ENCODE measurements at places on chromosomes 6 and 20.

DNA sequence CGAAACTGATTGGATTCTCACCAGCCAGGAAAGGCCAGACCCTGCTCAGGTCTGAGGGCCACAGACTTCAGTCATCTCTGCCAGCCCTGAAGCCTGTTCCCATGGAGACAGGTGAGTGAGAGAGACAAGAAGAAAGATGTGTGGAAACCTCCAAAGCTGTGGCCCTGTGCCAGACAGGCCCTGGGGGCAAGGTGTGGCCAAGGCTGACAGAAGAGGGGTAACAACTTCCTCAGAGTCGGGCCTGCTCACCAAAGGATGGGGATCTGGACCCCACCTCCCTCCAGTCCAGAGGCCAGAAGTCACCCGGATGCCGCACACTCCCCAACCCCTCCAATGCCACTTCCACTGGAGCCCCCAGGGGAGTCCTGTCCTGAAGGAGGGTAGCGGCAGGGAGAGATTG, 73.6 kb downstream of the MDGA1 start:
- DNase-seq, result no peak

GRCh38 chr6:119856136-119856535, 506.6 kb upstream of the MAN1A1 start:
- peak; percentile 14 for DNase-seq

- no peak for DNase-seq
These were observed 98.0 kb upstream of the SLC24A3 start for GRCh38 chr20:19114410-19114809.

DNA sequence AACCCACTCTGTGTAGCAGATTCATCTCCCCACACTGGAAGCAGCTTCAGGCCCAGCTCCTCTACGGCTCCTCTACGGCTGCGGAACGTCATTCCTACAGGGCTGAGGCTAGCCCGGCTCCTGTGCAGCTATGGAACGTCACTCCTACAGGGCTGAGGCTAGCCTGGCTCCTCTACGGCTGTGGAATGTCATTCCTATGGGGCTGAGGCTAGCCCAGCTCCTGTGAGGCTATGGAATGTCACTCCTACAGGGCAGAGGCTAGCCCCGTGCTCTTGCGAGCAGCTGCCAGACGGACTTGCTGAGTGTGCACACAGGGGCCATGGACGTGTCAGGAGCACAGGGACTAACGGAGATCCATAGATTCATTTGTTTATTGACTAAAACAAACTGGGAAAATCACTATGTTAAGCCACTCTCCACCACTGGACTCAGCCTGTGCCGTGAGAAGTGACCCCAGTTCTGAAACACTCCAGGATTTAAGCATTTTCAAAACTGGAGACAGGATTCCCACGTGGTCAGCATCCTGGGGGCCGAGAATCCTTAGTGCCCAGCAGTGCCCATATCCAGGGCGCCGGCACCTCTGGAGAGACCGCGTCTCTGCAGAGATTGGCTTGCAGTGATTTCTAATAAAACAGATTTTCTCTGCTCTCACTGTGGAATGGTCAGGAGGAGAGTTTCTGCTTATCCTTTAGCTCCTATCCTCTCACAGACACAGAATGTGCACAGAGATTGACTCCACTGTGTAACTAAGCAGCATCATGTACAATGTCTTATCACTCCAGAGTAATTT, 5.0 kb downstream of the KCNQ2 start:
- no peak for DNase-seq

GRCh38 chr6:6002005-6002847, 4.5 kb downstream of the NRN1 start:
- DNase-seq, result no peak

- DNase-seq, result no peak
These were observed 9.5 kb upstream of the PAQR8 start for GRCh38 chr6:52352239-52353018.

GRCh38 chr6:150078788-150079187, 9.9 kb upstream of the ULBP3 start:
- DNase-seq, result no peak

- no peak for DNase-seq
These were observed 94.8 kb upstream of the PTPRT start for GRCh38 chr20:43284486-43284885.

DNA sequence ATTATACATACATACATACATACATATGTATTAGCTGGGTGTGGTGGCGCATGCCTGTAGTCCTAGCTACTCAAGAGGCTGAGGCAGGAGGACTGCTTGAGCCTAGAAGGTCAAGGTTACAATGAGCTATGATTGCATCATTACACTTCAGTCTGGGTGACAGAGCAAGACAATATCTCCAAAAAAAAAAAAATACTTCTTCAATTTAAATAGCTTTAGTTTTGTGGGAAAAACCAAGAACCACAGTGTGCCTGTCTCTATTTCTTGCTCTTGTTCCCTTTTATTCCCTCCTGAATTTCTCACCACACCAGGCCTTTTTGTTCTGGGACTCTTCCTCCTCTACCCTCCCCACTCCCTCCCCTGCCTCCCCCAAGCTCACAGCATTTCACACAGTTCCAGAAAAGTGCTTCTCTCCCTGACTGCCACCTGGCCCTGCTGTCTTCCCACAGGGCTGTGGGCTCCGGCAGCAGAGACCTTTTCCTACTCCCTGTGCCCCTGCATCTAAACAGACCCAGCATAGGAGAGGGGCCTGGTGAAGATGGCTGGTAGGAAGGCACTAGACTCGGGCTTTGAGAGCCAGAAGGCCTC, 1.3 kb downstream of the C20orf203 start:
- no peak for DNase-seq

GRCh38 chr20:36399969-36400545, 93.9 kb downstream of the DLGAP4 start:
- DNase-seq, result no peak

DNA sequence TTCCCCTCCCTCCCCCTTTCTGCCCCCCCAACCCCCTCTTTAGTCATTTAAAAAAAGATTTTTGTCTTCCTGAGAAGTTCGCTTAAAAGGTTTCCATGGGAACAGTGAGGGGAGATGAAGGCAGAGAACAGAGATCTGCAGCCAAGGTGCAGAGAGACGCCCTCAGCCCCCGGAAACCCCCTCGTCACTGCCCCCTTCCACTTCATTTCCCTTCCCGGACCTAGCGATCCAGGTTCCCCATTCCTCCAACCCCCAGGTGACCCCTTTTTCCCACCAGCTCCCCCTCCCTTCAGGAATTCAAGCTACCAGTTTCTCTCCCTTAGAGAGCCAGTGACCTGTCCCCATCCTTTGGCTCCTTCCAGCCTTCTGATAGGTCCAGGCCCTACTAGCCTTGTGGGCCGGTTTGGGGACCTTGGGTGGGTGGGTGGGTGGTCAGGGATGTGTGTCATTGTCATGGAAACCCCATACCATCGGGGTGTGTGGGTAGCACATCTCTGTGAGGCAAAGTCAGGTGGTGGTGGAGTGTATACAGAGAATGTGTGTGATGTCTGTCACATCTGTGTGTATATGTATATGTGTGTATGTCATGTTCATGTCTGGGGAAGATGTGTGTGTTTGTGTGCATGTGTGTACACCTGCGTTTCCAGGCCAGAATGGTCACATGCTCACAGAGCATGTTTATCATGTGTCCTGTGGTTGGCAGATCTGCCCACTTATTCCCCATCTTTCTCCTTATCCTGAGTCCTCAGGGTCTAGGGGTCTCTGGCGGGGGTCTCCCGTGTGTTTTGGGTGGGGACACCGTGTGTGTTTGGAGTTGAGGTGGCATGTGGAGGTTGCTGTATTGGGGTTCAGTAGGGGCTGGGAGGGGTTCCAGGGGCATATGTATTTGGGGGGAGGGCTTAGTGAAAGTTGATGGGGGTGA, 7.0 kb downstream of the SYNGAP1 start:
- no peak for DNase-seq

GRCh38 chr20:15406072-15406471, 1068.7 kb upstream of the FLRT3 start:
- no peak for DNase-seq

DNA sequence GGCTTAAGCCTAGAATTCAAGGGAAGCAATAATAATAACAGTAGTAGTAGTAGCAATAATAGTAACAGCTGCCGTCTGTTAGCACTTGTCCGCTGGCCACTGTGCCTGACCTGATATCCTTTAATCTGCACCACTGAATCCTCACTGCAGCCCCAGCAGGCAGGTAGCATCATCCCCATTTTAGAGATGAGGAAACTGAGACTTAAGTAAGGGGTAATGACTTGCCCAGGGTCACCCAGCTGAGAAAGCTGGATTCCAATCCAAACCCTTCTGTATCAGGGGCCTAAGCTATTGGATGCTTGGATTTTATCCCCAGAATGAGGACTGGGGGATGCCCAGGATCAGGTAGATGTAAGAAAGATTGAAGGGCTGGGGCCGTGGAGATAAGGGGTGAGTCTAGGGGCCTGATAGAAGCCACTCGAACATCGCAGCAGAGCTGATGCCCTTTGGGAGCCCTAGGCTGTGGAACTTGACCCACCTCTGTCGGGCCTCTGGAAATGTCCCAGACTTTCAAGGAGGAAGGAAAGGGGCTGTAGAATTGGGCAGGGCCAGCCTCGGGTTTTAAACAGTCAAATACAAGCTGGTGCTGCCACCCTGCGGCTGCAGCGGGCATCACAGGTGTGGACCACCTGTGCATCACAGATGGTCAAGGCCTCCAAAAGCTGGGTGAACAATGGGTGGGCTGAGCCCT, 102.1 kb upstream of the MYL9 start:
- peak; percentile 69 for DNase-seq

GRCh38 chr6:92748131-92748530, 671.2 kb downstream of the EPHA7 start:
- no peak for DNase-seq

GRCh38 chr6:129124347-129124746, 241.4 kb downstream of the LAMA2 start:
- no peak for DNase-seq

DNA sequence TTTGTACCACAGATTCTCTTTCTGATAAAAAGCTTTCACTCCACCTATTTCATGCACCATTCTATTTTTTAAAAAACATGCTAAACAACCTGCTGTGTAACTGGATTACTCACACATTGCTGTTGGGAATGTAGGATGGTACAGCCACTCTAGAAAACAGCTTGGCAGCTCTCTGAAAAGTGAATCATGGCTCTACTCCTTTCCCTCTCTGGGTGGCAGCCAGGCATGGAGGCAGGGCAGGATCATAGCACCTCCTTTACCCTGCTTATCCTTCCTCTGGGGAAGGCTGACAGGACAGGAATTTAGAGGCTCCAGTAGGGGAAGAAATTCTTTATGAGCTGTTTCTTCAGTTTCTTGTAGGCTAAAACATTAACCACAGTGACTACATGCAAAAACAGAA, 6.7 kb upstream of the VNN2 start:
- no peak for DNase-seq

DNA sequence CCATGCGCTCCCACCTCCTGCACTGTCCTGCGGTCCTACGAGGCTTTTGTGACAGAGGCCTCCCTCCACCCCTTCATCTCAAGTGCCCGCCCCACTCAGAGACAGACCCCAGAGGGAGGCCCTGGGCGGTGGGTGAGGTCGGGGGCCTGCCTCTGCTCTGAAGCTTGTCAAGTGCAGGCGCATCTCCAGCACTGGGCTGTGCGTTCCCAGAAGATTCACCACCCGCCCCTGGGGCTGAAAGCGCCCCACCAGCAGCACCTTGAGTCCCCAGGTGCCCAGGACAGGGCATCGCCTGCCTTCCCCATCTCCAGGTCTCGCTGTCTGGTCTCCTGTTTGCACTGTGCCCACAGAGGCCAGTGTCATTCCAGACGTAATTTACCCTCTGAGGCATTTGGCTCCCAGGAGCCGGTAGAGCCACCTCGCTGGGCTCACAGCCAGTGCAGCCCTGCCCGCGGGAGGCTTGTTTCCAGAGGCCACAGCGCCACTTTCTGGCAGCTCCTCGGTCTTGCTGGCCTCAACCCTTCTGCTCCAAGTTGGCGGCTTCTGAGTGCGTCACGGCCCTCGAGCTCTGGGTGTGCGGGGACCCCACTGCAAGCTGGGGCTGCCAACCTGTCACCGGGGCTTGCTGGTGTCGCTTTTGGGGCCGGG, 191.1 kb downstream of the TAF4 start:
- no peak for DNase-seq

GRCh38 chr20:2814076-2814475, 711 bp upstream of the C20orf141 start:
- DNase-seq, result no peak

- no peak for DNase-seq
These were observed 29.9 kb downstream of the ADTRP start for GRCh38 chr6:11748591-11749210.

DNA sequence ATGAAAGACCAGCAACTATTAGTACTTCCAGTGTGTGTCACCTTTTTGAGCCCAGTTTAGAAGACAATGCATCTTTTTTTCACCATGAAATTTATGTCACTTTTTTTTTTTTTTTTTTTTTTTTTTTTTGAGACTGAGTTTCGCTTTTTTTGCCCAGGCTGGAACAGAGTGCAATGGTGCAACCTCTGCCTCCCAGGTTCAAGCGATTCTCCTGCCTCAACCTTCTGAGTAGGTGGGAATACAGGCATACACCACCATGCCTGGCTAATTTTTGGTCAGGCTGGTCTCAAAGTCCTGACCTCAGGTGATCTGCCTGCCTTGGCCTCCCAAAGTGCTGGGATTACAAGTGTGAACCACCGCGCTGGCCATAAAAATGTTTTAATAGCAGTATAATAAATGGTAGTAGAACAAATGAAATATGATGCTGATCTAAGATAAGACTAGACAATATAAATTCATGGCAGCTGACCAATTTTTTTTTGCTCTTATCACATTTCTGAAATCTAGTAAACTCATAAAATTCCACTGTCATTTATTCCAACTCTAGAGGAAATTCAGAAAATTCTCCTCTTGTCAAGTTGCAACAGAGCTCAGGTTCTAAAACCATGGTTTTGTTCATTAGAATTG, 21.3 kb downstream of the NHSL1 start:
- no peak for DNase-seq

DNA sequence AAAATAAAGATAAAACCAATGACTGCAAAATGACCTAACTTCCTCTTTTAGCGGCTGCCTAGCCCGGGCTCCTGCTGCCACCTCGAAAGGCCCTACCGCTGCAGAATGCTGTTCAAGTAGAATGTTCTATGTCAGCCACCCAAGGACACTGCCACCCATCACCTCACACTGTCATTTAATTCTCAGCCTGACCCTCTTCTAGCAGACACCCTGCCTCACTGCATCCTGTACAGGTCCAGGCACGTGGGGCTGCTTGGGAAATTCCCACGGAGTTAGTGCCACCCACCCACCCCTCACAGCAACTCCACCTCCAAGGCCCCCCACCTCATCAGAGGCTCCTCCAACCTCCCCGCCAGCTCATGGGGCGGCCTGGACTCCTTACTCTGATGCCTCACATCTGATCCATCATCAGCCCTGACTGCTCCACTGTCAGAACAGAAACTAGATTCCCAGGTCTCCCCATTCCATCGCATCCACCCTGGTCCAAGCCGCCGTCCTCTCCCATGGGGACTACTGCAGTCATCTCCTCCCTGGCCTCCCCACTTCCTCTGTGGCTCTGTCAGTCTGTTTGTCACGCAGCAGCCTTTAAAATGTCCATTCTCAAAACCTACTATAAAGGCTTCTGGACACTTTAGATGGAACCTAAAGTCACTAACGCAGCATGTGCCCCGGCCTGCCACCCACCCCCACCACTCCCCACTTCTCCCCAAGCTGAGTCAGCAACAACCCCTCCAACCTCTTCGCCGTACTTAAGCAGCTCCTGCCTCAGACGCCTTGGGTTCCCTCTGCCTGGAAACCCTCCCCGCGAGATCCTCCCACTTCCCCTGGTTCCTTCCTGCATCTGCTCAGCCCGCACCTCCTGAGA, 17.0 kb downstream of the NFATC2 start:
- DNase-seq, result peak; percentile 70

- no peak for DNase-seq
These were observed 68.1 kb upstream of the MAFB start for GRCh38 chr20:40757087-40757486.

- DNase-seq, result no peak
These were observed 16.6 kb downstream of the SASH1 start for GRCh38 chr6:148359228-148359627.

GRCh38 chr6:121305957-121306607, 28.2 kb downstream of the TBC1D32 start:
- no peak for DNase-seq

Data from stimulated activated CD4-positive, alpha-beta T cell treated with anti-CD3 and anti-CD28 coated beads, Interleukin-4, amount 100 ng/mL, for 1 hour (primary cell).